ENCODE measurements at places on chromosomes 4 and X.

DNA sequence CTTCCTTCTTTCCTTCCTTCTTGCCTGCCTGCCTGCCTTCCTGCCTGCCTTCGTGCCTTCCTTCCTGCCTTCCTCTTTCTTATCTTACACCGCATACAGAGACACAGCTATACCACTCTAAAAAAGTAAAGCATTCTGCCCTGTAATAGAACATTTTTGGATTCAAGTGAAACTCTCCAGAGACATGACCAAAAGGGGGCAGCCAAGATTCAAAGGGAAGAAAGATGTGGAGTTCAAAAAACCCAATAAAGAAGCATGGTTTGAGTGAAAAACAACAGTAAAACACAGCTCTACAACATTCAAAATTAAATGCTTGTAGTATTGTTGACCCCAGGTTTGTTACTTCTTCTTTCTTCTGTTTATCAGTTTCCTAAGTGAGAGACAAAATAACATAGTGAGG, 914.9 kb upstream of the PCDH7 start:
- no peak for DNase-seq

GRCh38 chr4:101252721-101253120, 94.6 kb downstream of the PPP3CA start:
- no peak for DNase-seq

DNA sequence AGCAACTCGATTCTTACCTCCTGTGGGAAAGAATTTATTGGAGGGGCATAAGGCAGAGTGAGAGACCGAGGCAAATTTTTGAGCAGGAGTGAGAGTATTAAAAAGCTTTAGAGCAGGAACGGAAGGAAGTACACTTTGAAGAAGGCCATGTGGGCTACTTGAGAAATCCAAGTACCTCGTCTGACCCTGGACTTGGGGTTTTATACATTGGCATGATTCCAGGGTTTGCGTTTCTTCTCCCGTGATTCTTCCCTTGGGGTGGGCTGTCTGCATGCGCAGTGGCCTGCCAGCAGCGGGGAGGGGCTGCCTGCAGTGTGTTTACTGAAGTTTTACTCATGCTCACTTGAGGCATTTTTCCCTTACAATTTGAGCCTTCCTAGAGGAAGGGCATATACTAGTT, 3.4 kb downstream of the GALNT7 start:
- no peak for DNase-seq

- peak; percentile 76 for DNase-seq
Measured at GRCh38 chr4:153115322-153116290, 88.6 kb upstream of the TRIM2 start.

DNA sequence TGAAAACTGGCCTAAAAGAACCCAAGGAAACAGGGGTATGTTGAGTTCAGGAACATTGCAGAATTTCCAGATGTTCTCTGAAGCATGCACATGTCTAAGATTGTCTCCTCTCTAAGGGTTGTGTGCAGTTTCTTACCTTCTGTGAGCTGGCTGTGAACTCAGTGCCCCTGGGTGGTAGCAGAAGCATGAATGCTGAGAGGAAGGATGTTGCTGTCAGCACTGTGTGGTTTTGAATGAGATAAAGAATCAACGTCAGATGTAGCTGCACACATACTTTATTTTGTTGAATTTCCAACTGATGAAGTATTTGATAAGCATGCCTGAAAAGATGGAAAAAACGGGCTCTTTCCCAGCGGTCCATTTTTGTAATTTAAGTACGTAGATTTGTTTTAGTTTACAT, 23.8 kb upstream of the CD38 start:
- DNase-seq: no peak

DNA sequence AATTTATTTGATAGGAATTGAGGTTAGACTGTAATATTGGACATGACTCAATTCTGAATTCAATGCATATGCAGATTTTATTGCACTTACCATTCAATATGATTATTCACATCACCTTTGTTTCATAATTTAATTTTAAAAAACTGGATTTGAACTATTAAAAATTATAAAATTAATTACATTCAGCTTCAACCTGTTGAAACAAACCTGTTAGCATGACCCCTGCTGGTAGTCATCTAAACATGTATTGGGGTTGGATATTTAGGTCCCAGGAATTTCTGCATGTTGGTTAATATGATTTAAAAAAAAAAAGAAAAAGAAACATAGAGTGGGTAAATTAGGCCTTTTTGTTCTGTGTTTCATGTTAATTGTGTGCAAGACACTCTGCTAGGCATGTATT, 85.9 kb downstream of the ARSJ start:
- no peak for DNase-seq

- peak; percentile 58 for DNase-seq
Measured at GRCh38 chr4:109559625-109559982, 442 bp upstream of the MCUB start.

DNA sequence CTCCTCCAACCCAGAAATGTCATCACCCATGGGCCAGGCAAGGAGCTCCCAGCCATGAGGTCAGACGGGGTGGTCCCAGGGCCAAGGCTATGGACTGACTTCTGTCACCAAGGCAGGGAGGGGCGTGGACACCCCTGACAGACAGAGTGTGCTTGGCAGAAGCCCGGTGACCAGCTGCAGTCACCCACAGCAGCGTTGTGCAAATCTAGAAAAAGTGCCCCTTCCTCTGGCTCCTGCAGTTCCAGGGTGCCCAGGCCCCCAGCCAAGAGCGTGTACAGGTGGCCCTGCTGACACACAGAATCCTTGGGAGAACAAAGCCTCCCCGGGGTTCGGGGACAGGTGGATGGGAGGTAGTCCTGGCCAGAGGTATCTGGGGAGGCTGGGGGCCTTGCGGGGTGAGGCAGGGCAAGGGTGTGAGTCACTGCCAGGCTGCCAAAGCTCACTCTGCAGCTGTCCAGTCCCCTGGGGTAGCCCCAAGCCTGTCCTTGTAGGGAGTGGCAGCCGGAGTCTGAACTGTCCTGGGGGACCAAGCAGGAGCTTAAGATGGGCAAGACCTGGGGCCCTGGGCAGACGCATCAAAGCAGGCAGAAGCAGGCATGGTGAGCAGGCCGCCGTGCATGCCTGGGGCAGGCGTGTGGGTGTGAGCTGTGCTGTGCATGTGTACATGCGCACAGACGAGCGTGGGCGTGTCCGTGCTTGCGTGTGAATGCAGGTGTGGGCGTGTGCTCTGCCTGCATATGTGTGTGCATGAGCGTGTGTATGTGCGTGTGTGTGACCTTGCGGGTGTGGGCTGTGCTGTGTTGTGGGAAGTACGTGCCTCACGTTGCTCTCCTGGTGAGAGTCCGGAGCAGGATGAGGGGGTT, 3.3 kb downstream of the MYL5 start:
- DNase-seq: peak; percentile 53

DNA sequence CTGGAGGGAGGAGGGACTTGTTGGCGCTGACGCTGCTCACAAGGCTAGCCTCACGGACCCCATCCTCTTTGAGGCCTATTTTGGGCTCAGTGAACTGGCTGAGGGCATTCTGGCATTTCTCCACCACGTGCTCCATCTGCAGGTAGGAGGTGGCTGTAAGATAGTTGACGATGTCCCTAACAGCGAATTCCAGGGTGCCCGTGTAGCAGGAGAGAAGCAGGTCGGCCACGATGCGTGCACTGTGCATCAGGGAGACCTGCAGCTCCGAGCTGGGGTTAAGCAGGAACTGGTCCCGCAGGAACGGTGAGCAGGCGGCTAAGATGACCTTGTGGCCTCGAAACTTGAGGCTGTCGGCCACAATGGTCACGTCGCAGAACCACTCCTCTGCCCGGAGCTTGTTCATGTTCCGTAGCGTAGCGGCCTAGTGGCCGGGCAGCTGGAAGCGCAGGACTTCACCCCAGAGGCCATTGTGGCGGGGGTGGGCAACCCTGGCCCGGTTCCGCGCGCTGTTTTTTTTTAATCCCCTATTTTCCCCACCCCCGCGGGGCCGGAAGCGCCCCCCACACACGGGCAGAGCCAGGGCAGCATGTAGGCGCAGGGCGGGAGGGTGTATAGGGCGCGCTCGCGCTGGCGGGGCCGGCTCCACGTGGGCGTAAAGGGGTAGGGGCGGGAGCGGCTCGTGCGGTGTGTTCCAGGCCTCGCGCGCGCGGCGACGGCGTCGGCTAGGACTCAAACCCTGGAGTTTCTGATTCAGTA, 73.2 kb downstream of the UBE2K start:
- DNase-seq: no peak

GRCh38 chr4:97720869-97721432, 422.3 kb downstream of the STPG2 start:
- no peak for DNase-seq

GRCh38 chrX:374596-374995, 12.1 kb downstream of the PPP2R3B start:
- no peak for DNase-seq

DNA sequence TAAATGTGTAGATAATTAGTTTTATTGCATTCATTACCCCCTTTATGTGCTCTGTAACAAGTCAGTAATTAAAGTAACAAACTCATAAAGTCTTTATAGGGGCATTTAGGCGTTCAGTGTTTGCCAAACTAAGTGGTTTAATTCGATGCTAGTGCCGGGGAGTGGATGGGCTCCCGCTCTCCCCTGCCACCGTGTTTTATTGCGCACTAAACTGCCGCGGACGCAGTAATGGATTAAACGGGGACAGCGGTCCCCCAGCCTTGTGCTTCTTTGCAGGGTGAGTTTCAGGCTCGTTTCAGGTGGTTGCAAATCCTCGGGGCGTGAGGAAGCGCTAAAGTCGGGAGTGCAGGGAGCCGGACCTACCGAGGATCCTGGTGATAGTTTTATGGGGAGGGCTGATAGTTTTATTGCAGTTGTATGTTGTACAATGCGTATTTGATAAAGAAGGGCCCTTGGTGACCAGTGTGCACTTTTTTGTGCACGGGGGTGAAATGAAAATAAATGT, 1.6 kb upstream of the PHOX2B start:
- DNase-seq: no peak

GRCh38 chrX:68286076-68286475, 147.2 kb downstream of the OPHN1 start:
- no peak for DNase-seq
